NAMALWA (cell line): ENCODE measurements at places on chromosomes 2 and 18.

- no peak for DNase-seq
These were observed 1371.4 kb upstream of the PIK3C3 start for GRCh38 chr18:40583671-40584070.

DNA sequence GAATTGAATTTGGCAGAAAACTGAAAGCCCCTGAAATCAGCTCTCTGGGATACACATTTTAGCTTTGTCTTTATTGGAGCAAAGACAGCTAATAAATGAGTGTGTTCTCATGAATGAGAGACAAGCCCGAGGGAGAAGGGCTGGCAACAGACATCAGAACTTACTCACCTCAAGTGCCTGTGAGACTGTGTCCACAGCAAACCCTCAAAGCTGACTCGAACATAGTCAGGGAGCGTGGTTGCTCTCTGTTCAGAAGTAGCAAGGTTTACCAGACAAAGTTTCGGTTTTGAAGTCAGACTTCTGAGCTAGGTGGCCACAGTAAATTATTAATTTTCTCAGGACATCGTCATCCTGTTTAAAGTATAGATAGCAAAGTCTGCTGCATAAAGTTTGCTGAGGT, 207.9 kb downstream of the CMPK2 start:
- no peak for DNase-seq

GRCh38 chr2:215874418-215874817, 138.9 kb downstream of the MREG start:
- no peak for DNase-seq

DNA sequence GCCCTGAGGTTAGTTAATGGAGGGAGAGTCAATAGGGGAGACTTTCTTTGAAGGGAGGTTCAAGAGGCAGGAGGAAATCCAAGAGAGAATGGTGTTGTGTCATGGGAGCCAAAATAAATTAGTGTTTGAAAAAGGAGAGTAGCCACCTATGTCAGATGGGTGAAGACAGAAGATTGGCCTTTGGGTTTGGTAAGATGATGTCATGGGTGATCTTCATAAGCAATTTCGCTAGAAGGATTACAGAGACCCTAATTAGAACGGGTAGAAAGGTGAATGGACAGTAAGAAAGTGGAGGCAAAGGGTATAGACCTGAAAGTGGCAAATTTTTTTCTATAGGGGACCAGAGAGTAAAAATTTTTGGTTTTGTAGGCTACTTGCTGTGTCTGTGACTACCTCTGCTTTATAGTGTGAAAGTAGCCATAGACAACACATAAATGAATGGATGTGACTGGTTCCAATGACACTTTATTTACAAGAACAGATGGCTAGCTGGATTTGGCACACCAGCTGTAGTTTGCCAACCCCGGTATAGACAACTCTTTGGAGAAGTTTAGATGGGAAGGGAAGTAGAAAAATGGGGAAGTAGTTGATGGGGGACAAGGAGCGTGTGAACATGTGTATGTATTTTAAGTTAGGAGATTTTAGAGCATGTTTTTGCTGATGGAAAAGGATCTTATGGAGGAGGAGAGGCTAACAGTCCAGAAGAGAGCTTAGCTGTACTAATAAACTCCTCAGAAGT, 9.3 kb downstream of the STAMBP start:
- no peak for DNase-seq

GRCh38 chr2:28532399-28532798, 36.5 kb downstream of the PLB1 start:
- DNase-seq, result no peak

- no peak for DNase-seq
These were observed 32.6 kb downstream of the RBKS start for GRCh38 chr2:27857417-27858172.

DNA sequence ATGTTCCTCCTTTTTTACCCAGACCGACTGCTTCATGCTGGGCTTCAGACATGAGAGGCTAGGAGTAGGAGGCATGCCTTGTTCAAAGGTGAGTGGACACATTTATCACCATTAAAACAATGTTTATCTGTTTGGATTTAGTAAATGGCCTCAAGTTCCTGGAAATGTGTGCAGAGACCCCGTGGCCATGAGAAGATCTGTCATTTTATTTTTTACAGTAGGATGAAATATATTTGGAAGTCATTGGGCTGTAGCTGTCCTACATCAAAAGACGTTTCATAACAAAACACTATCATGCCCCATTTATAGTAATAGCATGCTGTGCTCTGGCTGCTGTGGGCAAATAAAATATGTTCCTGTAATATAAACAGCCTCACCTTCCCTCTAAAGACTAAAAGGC, 403.9 kb upstream of the TNP1 start:
- no peak for DNase-seq

DNA sequence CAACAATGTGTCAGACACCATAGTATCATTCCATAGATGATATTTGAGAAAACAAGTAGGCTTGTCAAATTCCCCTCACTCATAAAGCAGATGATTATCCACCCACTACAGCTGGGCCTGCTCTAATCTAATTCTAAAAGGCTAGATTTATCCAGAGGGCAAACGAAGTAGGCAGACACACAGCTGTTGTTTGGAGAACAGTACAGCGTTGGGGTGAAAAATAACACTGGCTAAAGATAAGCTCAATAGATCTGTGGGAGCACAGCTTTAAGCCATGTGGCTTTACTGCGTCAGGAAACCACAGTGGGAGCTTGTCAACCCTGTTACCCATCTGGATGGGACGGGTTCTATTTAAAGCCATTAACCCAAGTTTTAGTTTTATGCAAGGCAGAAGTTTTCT, 48.9 kb upstream of the COBLL1 start:
- DNase-seq, result no peak

- DNase-seq, result no peak
These were observed 57.6 kb downstream of the TTC21B start for GRCh38 chr2:165895974-165896373.

DNA sequence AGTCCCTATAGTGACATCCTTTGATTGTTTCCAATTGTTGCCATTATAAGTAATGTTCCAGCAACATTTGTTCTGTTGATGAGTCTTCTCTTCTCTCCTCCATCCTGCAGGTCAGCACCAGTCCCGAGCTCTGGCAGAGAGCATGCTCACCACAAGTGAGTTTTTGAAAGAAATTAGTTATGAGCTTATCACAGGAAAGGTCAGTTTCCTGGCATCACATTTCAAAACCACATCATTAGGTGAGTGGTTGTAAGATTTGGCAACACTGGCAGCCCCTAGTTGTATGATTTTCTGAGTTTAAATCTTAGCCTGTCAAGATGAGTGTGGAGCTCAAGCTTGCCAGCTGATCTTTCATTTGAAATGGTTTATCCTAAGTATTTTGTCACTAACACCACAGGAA, 149.6 kb downstream of the ESCO1 start:
- no peak for DNase-seq

DNA sequence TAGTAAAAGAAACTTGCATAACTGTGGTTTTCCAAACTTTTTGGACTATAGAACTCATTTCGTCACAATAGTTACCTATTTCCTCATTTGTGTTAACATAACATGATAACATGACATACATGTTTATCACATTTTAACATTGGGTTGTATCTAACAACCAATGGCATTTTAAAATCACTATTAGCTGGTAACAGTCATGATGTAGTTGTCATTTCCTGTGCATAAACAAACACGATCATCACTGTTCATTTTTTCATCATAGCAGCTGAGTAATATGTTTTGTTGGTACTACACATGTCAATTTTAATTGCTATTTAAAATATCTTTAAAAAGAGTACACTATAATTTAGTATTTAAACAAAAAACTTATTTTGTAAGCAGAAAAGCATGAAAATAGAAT, 402.4 kb downstream of the SATB2 start:
- DNase-seq, result no peak

GRCh38 chr18:73151086-73151485, 283.3 kb upstream of the NETO1 start:
- no peak for DNase-seq
